Fibroblast of skin of right quadriceps (primary cell): ENCODE measurements at places on chromosomes 1 and 21.

DNA sequence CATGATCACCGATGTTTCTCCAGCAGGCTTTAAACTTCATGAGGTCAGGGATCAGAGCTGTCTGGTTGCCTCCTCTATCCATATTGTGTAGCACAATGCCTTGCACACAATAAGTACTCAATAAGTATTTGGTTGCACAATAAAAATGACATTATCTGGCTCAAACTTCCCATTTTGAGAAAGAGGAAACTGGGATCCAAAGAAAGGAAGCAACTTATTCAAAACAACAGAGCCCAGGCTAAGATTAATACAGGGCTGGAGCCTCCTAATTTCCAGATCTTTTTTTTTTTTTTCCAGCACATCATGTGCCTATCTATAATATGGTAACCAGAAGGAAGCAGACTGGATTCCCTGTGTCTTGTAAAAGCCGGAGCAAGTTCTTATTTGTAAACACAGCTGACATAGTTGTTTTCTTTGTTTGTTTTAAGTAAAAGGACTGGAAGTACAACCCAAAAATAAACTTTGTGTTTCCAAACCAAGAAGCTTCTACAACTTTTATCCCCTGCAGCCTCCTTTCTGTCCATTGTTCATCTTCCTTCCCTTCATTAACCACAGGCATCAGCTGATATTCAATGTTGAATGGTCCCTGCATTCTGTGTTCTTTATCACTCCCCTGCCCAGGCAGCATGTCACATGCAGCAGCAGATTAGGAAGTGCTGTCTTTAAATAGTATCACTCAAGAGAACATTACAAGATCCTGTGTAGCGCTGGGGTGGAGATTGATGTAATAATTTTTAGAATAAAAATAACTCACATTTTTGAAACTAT lies 71.2 kb upstream of the HOOK1 start:
- no peak for DNase-seq

- peak; percentile 20 for DNase-seq
These were observed 80.6 kb upstream of the LAMC2 start for GRCh38 chr1:183105449-183105848.

- DNase-seq, result peak; percentile 4
These were observed 1232.0 kb downstream of the KCNT2 start for GRCh38 chr1:195376190-195376589.

DNA sequence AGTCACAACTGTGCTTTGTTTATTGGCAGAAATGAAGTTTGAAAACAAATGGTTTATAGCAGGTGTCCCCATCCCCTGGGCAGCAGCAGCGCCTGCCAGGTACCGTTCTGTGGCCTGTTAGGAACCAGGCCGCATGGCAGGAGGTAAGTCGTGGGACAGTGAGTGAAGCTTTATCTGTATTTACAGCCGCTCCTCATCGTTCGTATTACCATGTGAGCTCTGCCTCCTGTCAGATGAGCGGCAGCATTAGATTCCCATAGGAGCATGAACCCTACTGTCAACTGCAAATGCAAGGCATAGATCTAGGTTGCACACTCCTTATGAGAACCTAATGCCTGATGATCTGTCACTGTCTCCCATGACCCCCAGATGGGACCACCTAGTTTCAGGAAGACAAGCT lies 63.4 kb upstream of the SOD1 start:
- no peak for DNase-seq

DNA sequence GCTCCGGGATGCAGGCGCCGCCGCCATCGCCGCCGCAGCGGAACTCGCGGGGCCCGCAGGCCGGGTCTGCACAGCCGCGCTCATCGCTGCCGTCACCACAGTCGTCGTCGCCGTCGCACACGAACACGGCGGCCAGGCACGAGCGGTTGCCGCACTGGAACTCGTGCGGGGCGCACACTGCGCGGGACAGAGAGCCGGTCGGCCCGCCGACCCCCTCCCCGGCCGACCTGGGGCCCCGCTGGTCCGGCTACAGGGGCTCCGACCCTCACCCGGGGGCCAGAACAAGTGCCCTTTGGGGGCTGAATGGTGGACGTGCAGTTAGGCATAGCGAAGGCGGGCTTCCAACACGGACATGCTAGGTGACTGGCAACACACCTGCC lies 38.6 kb upstream of the MAGOH start:
- DNase-seq, result no peak

DNA sequence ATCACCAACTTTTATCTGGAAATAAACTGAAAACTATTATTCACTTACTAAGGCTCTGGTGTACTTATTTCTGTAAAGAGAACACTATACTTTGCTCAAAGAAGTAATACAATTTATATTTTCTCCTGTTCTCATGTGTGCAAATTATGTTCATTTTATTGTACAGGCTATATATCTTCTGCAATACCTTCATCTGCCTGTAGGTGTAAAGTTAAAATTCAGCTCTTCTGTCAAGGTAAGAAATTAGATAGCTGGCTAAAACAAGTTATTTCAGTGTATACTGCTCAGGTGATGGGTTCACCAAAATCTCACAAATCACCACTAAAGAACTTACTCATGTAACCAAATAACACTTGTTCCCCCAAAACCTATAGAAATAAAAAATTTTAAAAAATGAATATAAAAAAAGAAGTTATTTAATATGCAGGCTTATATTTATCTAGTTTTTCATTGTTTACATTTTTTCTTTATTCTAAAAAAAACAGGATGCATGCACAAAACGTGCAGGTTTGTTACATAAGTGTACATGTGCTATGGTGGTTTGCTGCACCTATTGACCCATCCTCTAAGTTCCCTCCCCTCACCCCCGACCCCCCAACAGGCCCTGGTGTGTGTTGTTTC lies 81.5 kb downstream of the PTGER3 start:
- DNase-seq, result peak; percentile 4

DNA sequence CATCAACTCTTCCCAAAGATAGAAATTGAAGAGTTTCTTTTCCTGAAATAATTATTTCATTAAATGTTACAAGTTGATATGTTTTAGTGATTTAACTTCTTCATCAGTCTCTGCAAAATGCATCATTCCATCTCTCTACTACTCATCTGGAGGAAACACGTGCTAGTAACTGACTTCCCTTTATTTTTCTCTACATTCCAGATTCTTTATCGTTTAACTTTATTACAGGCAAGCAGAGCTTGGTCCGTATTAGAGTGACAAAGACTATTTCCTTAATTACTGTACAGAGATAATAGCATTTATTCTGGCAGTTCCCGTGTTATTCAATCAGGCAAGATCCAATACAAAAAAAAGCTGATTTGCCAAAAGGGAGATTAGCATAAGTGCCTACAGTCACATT lies 88.6 kb downstream of the TM2D1 start:
- no peak for DNase-seq
